Mammary epithelial cell (primary cell): ENCODE measurements at places on chromosomes 1 and 21. TPM values are rescaled to one million over a fixed set of nuclear protein-coding genes. Genes with fewer than 3 reads are reported as not detected.

The MYBPH gene
- total RNA-seq = not detected

- DNase-seq = no peak
Measured at GRCh38 chr1:5502311-5503194, 489.7 kb downstream of the NPHP4 start.

The LENEP gene
- total RNA-seq = 0.82 TPM in 1 of 2 replicates, not detected in the other

The LAPTM5 gene
- total RNA-seq = 1.2 and 1.7 TPM in 2 replicates

DNA sequence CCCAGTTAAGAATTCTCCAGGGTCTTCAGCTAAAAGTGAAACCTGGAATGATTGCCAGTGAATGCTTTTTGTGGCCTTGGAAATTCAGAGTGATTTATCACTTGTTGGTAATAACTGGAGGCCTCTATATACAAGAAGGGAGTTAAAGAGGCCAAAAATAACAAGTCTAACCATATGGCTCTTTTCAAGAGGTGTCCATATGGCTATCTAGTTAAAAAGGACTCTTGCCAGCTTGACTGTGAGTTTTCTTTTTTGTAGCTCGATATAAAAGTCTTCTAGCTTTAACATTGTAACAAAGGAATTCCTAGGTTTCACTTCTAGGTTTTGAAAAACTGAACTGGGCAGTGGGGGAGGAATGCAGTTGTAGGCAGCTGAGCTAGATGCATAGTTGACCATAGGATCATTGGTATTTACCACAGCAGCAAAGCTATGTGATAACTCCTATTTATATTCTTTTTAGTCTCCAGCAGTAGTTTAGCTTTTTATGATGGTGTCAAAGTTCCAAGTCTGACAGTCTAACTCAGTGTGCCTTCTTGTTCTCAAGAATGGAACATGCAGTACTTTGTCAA is 44.4 kb downstream of the CACHD1 start:
- DNase-seq = peak; percentile 4

- no peak for DNase-seq
Measured at GRCh38 chr1:55352080-55352810, 137.1 kb upstream of the USP24 start.

The NECTIN4 gene
- 13.2 TPM for total RNA-seq

GRCh38 chr21:41216486-41216885 is 48.5 kb downstream of the BACE2 start:
- DNase-seq = peak; percentile 74

The S100A7A gene
- total RNA-seq = not detected

- DNase-seq = peak; percentile 62
Measured at GRCh38 chr1:98051065-98051675, 130.3 kb upstream of the DPYD start.

The DYNLT5 gene
- total RNA-seq = not detected

The SPAG17 gene
- total RNA-seq = not detected in 2 replicates

- no peak for DNase-seq
Measured at GRCh38 chr21:36688324-36688723, 10.6 kb upstream of the SIM2 start.

- peak; percentile 20 for DNase-seq
Measured at GRCh38 chr1:78156805-78157521, 111.2 kb downstream of the GIPC2 start.

DNA sequence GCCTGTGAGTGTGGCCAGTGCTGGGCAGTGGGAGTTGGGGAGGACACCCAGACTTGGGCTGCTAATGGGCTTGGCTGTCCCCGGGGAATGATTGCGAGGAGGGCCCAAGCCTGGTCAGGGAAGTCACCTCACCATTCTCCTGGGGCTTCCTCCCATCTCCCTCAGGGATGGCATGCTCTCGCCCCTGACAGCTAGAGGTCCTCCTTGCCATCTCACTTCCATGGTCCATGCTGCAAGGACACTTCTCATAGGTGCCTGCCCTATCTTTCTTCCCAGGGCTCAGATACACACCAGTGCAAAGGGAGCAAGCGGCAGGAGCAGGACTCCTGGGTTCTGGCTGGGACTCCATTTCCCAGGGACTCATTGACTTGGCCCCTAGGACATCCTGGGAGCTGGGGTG is 4.1 kb downstream of the NTRK1 start:
- no peak for DNase-seq

DNA sequence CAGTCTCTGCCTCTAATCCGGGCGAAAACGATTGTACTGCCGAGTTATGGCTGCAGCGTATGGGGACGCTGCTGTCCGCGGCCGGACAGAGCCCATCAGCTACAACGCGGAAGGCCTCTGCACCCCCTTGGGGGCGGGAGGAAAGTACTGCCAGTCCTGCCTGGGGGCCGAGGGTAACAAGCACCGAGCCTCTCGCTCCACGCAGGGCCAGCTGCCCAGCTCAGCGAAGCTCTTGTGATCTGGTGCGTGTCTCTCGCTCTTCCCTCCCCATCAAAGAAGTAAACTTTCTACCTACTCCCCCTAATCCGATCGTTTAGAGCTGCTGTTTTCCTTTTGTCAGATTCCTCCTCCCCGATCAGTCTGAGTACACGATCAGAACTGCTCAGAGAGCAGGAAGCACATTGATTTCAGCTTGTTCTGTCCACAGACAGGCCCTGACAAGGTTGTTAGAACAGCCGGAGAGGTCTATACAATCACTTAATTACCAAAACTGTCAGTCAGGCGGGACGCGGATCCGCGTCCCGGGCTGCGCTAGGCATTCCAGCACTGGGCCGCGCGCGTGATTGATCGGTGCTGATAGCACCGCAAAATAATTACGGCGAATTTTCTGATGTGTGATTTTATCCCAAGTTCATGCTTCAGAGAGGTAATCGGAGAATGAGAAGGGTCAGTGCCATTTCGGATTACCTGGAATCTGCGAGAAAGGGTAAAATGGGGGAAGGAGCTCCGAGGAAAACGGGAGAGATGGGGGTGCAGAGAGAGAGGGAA is 8.7 kb upstream of the BARHL2 start:
- DNase-seq = peak; percentile 6

- peak; percentile 48 for DNase-seq
Measured at GRCh38 chr1:205991237-205991636, 12.0 kb downstream of the RAB7B start.

The RNU1-4 gene
- total RNA-seq = 1,042 and 1,398 TPM in 2 replicates

DNA sequence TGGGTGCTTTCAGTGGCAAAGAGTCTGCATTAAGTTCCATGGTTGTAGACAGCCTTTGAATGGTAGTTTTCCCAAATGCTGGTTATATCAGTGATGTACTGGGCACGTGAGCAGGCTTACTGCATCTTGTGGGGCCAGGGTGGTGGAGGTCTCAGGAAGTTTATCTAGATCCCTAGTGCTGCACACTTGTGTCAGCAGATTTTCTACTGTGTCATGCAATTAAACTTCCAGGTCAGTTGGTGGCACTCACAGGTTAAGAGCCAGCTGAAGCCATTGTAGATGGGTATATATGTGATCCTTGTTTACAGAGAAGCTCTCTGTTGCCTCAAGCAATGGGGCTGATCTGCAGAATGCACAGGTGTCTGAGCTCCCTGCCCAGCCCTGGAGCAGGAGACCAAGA is 33.0 kb downstream of the FOXJ3 start:
- no peak for DNase-seq
